A549 (cell line): ENCODE measurements at places on chromosomes 1 and 21.

DNA sequence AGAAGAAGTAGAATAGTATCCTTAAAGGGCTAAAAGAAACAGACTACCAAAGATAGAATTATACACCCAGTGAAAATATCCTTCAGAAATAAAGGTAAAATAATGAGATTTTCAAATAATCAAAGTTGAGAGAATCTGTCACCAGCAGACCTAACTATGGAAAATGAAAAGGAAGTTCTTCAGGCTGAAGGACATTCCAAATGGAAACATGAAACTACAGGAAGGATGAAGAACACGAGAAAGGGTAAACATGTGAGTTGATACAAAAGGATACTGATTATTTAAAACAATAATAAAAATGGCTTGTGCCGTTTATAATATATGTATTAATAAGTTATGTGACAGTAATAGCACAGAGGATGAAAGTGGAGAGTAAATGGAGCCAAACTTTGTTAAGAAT lies 57.1 kb upstream of the SLFNL1 start:
- no peak for DNase-seq

- no peak for DNase-seq
Measured at GRCh38 chr1:214372092-214372491, 91.1 kb downstream of the SMYD2 start.

GRCh38 chr21:14620152-14620551 lies 74.0 kb upstream of the SAMSN1 start:
- no peak for DNase-seq

GRCh38 chr1:155078469-155079209 lies at the start of gene EFNA3:
EFNA3 (plus strand) TSS chr1:155078837; CDS start chr1:155078942, 105 bp downstream.
- peak; percentile 50 for DNase-seq

GRCh38 chr21:46185716-46186115 lies 1.5 kb upstream of the SPATC1L start:
- DNase-seq, result no peak
